ENCODE measurements at places on chromosomes 4 and X.

- DNase-seq: no peak
These were observed 159.3 kb upstream of the GALNT7 start for GRCh38 chr4:173009129-173009823.

DNA sequence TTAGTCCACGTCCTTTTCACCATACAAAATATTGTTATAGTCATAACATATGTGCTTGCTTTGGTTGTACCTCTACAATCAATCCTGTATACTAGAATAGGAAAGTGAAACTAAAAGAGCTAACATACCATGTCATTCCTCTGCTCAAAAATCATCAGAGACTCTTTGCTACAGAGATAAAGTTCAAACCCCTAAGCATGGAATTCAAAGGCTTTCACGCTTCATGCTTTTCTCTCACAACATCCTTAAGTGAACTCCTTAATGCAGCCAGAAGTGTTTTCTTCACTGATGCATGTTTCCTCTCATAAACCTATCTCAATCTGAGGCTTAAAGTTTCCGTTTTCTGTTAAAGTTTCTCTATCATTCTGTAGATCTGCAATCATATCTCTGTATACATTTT is 744.6 kb upstream of the IGFBP7 start:
- DNase-seq: no peak

- no peak for DNase-seq
These were observed 184.4 kb downstream of the GLUD2 start for GRCh38 chrX:121231566-121232358.

- DNase-seq: no peak
These were observed 101.2 kb upstream of the NUDT6 start for GRCh38 chr4:123023647-123024046.

DNA sequence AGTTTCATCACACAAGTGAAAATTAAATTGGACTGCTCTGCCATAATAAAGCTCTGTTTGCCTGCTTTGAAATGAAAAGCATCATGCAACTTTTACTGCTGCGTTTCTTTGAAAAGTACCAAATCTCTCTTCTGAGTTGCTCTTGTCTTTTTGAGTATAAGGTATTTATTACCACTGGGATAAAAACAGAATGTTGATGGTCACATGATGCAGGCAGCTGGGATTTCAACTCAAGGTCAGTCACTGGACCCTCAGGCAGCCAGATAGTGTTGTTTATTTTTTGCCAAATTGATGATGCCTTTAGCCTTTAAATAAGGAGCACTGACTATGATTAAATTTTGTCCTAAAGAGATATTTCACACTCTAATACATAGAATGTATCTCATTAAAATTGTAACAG is 32.7 kb downstream of the DMD start:
- DNase-seq: no peak

DNA sequence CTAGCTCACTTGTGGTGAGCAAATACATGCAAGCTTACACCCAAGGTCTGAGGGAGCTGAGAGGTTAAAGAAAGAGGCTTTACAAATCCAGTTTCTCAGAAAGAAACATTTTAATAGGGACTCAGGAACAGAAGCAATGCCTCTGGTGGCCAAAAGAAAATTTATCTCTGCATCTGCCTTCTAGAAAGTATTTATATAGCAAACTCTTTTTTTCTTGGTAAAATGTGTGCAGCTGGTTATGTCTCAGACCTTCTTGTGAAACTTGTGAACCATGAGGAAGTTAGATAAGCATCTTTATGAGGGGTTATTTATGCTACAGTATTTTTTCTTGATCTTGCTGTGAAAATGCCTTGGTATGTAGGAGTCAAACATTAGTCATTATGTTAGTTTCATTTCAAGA is 48.5 kb upstream of the CYSLTR1 start:
- DNase-seq: peak; percentile 93

DNA sequence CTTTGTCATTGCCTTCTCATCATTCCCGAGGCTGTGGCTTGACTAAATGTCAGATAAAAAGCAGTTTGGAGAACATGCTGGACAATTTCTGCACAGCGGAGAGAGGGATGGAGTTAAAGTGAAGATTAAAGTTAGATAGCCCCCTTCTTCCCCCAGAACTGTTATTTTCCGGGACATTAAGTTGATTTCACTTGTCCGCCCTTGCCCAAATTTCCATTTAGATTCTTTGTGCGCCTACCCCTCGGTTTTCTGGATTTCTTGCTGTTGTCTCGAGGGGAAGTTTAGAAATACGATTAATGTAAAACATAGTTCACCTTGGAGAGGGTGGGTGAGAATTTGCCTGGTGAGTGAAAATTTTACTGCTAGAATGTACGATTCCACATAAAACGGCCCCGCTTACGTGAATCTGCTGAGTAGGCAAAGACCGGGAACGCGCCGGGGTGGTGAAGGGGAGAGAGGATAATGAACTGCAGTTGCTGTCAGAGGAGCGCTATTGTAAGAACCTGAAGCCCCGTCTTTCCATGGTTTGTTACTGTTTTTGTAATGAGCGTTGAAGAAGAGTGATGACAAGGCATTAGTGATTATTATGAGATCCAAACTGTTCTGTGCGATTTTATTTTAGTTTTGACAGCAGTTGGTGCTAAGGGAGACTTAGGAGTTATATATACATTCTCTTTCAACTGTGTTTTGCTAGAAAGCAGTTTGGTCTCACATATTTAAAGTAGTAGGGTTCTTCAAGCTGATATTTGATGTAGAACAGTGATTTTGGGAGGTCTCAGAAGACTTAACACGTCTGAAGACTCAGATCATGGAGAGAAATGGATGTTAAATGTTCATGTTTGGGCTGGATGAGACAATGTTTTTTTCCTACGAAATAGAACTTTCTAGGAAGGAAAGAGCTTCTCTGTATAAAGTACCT is 73.0 kb downstream of the AFF1 start:
- DNase-seq: peak; percentile 4

DNA sequence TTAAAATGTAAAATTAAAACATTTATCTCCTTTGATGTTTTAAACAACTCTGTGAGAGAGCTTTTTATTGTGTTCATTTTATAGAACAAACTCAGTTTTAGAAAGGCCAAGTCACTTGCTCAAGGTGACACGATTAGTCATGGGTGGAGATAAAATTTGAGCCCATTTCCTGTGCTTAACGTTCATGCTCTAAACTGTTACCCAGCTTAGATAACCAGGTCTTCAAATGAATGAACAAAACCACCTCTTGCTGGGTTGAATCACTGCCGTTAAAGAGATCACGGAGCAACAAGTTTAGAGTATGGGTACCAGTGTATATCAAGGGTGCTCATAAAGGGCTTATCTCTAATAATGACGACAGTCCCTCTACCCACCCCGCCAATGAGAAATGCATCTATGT is 10.2 kb upstream of the CASK start:
- no peak for DNase-seq

DNA sequence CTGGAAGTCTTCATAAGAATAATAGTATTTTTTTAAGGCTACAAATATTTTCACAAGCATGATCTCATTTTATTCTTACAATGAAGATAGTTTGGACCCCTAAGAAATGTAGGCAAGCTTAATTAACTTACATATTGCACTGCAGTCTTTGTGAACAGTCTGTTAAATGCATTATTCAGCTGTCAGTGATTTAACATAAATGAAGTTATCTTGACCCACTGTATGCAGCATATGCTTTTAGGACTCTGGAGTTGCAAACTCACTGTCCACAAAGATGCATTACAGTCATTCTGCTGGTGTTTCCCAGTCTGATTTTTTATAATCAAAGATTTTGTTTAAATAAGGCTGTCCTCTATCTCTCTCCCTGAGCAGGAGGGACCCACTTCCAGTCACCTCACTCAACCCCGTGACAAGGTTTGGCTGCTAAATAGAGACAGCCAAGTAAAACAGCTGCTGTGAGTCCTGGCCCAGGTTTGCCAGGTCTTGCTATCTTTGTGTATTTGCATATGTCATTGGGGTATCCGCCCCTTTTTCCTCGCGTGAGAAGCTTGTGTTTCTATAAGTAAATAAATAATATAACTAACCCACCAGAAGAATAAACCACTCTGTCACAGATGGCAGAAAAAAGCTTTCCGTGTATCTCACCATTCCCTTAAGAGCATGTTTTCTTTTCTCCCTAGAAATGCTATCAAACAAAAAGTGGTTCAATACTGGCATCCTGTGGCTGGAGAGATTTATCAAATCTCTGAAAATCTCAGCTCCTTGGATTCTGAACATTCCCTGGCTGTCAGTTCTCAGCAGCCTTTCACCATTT is 67.0 kb downstream of the SLC7A11 start:
- DNase-seq: no peak

- DNase-seq: no peak
These were observed 1080.9 kb downstream of the FAT4 start for GRCh38 chr4:126395664-126396063.

DNA sequence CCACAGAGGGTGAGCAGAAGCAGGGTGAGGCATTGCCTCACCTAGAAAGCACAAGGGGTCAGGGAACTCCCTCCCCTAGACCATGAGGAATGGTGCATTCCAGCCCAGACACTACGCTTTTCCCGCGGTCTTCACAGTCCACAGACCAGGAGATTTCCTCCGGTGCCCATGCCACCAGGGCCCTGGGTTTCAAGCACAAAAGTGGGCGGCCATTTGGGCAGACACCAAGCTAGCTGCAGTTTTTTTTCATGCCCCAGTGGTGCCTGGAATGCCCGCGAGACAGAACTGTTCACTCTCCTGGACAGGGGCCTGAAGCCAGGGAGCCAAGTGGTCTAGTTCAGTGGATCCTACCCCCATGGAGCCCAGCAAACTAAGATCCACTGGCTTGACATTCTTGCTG is 12.8 kb downstream of the NAP1L3 start:
- DNase-seq: no peak
